Tibial nerve (tissue), 4 donors: ENCODE measurements at places on chromosomes 1 and 21.

GRCh38 chr1:117902944-117903343, 26.5 kb downstream of the GDAP2 start:
- DNase-seq, result no peak

GRCh38 chr1:29638281-29638680, 402.0 kb downstream of the PTPRU start:
- DNase-seq, result no peak

DNA sequence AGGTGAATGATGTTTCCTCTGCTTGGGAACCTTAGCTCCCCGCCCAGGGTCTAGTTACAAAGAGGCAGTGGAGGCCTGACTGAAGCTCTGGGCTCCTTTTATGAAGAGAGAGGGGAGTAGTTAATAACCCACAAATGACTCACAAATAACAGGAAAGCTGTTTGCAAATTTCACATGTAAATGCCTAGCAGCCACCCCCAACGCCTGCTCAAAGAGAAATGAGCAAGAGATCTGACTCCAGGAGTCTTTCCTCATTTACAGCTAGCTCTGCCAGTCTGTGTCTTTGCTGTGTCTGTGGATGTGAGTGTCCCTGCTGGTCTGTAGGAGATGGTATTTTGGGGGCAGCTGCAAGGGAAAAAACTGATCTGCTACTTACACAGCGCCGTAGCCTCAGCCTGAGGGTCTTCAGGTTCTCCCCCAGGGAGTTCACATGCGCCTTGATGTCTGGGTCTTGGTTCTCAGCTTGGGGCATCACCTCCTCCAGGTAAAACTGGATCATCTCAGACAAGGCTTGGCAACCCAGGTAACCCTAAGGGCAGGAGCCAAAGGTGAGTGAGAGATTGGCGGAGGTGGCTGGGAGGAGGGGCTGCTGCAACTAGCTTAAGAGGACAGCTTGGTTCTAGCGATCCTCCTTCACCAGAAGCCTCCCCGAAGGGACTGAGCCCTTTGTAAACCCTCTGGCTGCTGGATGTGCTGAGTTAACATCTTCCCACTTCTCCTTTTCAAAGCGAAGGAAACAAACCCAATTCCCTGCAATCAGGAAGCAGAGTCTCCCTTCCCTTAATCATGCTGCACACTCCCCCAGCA, at the start of gene IL19:
Gene IL19 (plus strand): TSS at position 243 of the 807 bp plus-strand sequence. CDS start 65,890 bp downstream, outside the sequence.
- DNase-seq, result no peak

GRCh38 chr1:206833106-206833680, 32.2 kb upstream of the IL20 start:
- no peak for DNase-seq

DNA sequence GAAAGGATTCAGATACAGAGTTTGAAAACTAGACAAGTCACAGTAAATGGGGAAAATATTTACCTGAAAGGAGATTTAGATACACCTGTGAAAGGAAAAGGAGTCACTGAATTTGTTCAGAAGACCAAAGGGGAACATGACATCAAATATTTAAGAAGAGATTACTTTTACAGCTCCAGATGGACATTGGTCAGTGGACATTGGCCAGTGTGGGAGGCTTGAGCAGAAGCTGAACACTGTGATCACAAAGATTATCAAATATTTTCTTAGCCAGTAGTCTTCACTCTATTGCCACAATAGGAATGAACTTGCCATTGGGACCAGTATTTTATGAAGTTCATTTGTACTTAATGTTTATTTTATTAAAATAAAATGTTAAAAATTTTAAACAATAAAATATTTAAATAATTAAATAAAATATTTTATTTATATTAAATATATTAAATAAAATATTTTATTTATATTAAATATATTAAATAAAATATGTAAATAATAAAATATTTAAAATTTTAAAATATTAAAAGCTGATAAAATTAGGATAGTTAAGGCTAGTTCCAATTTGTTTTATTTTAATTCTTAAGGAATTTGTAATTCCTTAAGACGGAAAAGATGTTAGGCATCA, 94.3 kb downstream of the CCDC30 start:
- no peak for DNase-seq

GRCh38 chr1:73593364-73593763, 604.6 kb downstream of the LRRIQ3 start:
- DNase-seq, result no peak

- no peak for DNase-seq
Measured at GRCh38 chr1:52635321-52636089, 2.5 kb downstream of the SHISAL2A start.

DNA sequence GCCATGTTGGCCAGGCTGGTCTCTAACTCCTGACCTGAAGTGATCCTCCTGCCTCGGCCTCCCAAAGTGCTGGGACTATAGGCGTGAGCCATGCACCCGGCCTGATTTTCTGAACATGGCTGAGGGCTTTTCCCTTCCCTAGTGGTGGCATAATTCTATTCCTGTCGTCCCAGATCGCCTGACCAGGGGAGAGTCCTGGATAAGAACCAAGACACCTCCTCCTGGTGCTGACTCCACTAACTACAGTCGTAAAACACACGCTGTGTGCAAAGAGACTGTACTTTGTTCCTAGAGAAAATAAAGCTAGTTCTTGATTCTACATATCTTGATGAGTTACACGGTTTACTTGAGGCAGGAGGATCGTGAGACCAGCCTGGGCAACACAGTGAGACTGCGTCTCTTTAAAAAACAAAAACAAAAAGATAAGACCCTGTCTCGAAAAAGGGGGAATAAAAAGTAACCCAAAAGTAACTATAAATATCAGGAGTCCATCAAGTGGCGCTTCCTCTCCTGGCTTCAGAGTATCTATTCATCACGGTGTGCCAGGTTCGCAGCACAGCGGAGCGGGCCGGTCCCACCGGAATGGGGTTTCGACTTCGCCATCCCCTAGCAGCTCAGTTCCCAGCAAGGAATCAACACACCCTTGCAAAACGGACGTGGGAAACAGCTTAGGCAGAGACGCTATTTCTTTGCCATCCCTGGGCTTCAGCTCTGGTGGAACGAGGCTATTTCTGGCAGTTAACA, 973 bp downstream of the SDF4 start:
- no peak for DNase-seq

DNA sequence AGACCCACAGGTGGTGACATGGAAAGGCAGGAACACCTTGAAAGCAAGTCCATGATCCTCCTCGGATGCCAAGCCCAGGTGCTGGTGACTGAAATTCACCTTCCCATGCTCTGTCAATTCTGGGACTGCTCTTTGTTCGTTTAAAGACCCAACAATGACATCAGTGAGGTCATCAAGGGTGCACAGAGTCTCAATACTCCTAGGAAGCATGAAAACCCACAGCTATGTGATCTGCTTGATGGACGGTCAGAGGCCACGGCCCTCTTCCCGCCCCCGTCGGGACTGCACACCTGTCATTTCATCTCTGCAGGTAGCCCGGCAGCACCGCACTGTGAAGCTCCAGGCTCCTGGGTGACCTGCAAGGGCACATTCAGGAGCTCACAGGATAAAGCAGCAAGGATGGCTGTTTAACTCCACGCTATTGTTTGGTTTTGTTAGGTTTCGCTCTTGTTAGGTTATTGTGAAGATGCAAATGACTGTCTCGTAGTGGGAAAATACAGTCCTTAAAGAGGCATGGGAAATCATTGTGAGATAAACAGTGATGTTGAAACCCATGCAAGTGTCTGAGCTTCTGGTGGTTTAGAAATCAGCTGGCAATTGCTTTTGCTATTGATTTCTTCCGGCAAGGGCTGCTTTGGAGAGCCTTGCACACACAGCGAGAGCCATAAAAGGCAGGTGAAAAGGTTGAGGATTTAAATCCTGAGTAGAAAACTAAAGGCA, 124.8 kb upstream of the AJAP1 start:
- no peak for DNase-seq

DNA sequence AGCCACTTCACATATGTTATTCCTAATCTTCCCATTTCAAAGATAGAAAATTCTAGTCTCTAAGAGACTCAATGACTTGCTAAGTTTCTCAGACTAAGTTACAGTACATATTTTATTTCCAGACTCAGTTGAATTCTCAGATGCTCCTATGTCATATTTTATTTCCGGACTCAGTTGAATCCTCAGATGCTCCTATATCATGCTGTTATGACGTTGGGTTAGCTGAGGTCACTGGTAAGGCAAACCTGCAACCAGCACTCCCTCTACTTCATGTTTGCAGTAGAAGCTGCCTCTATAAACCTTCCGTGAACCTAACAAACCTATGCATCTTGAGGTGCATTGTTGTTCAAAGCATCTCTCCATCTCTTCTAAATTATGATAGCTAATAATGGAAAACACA, 187.1 kb upstream of the SGIP1 start:
- no peak for DNase-seq

DNA sequence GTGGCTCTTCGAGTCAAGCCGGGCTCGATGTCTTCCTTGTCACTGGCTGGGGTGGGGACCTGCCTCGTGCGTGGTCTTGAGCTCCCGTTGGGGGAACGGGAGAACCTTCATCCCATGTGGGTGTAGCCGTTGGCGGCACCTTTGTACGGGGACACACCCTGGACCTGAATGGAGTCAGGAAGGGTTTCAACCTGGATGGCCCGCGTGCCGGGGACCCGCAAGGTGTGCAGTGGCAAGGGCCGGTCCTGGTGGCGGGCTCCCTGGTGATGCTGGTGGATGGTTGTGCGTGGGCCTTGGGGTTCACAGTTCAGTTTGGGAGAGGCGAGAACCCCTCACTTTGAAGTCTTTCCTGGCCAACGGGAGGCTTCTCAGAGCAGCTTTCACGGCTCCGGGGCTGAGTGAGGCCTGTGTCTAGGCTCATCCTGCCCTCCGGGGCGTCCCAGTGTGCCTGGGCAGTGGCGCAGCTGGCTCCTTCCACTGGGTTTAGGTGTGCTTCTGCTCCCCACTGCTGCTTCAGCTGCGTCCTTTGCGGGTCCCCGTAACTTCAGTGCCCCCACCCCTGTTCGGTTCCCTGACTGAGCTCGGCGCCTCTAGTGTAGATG, 11.4 kb downstream of the SKI start:
- DNase-seq, result no peak

GRCh38 chr1:52631759-52632331, 1.1 kb upstream of the SHISAL2A start:
- DNase-seq, result no peak

GRCh38 chr1:37562984-37563383, 6.2 kb downstream of the DNALI1 start:
- no peak for DNase-seq

DNA sequence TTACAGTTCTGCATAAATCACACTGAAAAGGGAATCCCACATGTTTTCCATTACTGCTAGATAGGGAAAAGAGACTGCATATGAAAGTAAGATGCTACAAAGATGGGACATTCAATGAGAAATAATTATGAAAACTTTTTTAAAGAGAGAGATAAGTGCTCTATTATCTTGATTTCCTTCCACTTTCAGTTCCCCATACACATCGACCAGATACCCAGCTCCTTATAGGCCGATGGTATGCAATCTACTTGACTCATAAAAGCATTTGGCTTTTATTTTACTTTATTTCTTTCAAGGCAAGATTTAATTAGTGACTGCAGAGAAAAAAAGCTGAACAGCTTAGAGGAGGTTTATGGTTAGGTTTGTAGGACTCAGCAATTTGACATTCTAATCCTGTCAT, 13.1 kb downstream of the BRINP2 start:
- DNase-seq, result no peak

DNA sequence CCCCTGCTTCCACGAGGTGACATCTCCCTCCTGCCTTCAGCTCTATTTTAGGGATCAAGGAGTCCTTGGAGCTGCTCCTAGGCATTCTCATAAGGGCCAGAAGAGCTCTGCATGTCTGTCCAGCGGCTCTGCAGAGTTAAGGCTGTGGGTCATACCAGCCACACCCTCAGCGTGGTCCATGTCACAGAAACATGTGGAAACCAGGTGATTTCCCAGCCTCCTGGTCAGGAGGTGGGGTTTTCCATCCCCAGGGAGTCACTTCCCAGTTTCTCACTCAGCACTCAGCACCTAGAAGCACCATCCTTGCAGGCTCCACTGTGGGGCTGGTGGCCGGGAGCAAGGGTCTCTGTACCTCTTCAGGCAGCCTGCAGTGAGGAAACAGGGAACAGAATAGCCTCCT, 1.4 kb upstream of the TNFRSF1B start:
- no peak for DNase-seq

GRCh38 chr1:223500560-223501425, 107.6 kb downstream of the CCDC185 start:
- DNase-seq, result no peak
